ENCODE measurements at places on chromosomes 1 and 21.

DNA sequence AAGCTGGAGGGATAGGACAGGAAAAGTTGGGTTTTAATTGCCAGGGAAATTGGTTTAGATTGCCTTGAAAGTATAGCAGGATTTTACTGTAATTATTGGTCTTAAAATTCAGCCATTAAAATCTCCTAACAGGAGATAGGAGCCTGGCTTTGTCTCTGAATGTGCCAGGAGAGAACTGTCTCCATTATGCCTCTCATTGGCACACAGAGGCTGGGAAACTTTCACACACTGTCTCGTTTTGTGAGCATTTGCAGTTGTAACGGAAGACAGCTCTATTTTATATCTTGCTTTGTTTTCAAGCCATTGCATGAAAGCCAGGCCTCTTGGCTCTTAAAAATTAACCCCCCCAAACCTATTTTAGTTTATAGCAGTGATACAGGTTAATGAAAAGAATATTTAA lies 12.5 kb downstream of the DNAJC6 start:
- DNase-seq: no peak

- DNase-seq: no peak
Measured at GRCh38 chr1:176225479-176225875, 18.4 kb upstream of the COP1 start.

DNA sequence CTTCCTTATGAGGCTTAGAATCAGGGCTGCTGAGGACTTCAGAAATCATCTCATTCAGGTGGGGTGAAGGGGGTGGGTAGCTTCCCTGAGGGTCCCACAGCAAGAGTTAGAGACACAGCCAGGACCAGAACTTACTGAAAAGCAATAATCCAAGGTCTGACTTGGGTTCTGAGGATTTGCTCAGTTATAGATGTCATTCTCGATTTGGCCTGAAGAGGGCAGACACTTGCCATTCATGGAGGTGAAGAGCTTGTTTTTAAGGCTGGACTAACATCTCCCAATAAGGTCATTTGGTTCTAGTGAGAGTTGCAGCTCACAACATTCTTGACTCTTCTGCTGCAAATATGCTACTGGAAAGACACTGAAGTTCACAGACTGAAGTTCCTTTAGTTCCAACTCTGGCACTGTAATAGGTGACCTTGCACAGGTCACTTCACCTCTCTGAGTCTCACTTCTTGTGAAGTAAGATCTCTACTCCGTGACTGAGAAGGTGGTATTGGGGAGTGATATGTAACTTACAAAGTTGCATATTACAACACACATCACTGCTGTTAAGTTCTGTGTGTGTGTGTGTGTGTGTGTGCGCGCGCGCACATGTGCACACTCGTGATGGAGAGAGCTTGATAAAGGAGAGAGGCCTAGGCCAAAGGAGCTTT lies 69.8 kb upstream of the DIRAS3 start:
- peak; percentile 73 for DNase-seq

DNA sequence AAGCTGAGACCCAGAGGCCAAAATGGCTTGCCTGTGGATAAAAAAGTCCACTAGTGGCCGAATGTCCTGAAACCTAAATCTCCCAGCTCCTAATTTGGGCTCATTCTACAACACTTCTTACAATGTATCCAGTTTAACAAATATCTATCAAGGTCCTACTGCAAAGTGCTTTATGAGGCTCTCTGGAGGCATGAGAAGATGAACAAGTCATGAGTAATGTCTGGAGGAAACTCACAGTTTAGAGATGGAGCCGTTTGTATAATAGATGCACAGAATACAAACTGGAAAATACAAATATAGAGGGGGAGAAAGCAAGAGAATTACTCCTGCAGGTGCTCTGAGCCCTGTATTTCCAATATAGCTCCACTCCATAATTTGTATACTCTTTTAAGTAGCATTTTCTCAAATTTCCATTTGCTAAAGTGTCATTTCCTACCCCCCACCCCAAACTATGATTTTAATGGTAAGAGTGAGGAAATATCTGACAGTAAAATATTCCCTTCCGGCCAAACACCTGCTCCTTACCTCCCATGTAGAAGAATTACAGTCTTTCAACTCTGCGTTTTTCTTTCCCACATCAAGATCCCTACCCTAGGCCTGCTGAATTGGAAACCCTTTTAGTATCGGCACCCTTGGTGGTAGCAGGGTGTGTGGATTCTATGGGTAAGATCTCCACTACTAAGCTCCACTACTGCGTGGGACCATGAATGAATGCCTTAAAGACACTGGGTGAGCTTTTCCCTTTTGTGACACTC lies 3.3 kb upstream of the ADAMTS5 start:
- DNase-seq: no peak

DNA sequence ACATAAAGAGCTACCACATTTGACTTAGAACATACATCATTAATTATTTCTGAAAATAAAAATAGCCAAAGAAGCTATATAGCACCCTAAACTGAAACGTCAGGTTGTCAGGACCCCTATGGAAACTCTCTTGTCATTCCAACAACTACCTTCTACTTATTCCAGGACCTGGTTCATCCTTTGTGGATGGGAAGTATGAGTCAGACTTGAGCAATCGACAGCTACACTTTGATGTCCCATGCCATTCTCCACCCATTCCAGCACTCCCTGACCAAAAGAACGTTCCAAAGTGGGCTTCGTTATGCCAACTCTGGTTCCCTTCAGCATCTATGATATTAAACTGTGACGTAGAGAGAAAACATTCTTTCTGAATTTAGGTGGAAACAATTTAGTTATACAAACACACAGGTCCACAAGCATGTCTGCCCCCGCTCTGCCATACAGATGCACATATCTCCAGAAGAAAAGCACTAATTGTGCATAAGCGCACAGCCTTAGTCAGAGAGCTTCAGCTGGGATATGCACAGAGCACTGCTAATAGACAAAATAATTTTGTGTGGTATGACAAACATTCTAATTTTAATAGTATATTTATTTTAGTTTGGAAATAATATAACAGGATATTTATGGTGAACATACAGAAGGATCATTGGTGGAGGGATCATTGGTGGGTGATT lies 723.1 kb upstream of the B3GALT2 start:
- DNase-seq: no peak

GRCh38 chr1:225877580-225877979 lies 4.6 kb downstream of the TMEM63A start:
- DNase-seq: peak; percentile 46

DNA sequence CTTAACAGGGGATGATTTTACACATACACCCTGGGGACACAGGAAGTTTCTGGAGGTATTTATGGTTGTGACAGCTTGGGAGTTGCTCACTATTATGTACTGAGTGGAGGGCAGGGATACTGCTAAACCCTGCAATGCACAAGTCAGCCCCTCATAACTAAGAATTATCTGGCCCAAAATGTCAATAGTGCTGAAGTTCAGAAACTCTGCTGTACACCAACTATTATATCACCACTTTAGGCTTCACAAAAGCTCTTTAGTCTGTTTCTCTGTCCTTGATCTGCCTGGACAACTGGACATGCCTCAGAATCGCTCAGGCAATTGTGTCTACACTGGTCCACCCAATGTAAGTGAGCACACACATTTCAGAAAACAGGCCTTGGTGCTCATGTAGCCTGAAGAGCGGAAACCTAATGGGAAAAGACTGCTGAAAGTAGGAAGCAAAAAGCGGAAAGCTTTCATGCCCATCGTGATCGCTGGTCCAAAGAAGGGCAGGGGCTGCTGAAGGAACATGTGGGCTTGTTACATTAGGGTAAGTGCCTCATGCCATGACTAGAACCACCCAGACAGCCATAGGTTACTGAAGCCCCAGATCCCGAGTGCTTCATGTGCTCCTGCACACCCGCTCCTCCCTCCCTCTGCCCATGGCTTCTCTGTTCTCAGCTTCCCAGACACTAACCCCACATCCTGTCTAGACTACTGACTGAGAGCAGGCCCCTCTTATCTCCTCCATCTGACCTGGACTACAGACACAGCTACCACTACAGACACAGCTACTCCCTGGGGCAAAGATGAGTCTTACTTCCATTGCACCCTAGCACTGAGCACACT lies 73.5 kb downstream of the LRIG2 start:
- DNase-seq: no peak

DNA sequence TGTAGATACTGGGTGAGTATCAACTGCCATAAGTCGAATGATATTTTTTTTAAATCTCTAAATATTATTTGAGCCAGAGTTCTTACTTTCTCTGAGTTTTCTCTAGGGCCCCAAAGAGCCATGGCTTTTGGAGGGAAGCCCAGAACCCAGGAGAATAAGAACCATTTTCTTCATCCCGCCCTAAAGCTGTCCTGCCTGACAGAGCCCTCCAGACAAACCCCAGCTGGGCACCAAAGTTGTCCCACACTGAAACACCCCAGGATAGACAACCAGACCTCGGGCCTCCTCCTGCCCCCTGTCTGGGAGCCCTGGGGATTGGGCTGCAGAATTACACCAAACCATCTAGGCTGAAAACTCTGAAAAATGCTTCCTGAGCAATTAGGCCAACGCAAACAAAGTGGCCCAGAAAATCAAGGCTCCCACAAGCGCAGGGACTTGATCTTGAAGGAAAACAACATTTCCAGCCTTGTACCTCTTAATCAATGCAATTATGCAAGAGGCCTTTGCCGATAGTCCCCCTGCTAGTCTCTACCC lies 113.1 kb downstream of the RRAGC start:
- DNase-seq: no peak

- no peak for DNase-seq
Measured at GRCh38 chr1:22854688-22855565, 117.7 kb downstream of the LACTBL1 start.

GRCh38 chr1:164653705-164654104 lies 94.7 kb downstream of the PBX1 start:
- DNase-seq: no peak

DNA sequence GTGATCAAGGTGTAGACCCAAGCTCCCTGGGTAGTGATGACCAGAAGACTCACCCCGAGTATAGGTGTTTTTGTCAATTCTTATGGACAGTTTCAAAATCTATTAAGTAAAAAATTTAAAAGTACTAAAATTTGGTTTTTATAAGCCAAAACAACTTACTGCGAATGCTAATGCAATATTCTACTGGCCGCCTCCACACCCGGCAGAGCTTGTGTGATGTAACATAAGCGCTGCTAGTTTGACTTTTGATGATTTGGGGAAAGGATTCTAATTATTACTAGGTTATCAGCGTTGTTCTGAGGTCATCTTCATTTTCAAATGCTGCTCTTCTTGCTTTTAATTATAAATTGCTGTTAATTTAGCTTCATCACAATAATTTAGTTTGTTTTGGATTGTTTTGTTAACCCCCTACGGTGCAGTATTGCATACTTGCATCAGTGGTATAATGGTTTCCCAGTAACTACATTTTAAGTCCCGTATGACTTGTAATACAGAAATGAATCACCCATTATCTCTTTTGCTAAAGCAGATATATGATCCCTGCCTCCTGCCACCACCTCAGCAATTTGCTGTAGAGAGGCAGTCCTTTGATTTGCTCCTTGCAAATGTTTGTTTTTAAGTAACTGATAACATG lies 178.0 kb downstream of the SDCCAG8 start:
- DNase-seq: no peak

DNA sequence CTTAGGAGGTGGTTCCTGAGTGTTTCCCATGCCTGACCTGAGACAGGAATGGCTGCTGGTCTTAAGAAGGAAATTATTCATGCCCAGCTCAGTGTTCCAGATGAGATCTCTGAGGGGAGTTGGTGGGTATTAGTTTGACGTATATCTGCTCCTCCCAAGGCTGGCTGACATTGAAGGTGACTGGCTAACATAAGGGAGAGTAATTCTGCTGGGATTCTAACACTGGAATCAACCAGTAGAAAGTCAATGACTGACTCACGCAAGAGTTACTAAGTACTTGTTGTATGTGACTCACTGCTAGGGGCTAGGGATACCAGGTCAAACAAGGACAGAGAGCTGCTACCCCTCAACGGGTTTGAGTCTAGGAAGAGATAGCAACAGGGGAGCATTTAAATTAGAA lies 177.3 kb downstream of the CACNA1E start:
- no peak for DNase-seq

DNA sequence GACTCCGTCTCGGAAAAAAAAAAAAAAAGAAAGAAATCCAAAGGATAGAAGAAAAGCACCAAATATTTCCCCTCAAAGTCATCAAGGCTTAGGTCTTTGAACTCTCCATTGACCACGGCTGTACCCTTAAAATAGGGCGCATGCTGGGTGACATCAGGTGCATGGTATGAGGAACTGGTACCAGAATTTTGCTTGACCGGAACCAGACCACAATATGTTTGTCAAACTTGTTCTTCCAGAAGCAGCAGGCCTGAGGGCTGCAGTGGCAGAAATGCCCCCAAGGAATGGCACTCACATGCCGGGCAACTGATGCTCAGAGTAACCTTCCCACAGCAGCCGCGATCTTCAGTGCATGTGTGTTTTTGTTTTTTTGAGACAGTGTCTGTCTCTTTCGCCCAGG lies 21.0 kb downstream of the RCC1 start:
- DNase-seq: no peak

DNA sequence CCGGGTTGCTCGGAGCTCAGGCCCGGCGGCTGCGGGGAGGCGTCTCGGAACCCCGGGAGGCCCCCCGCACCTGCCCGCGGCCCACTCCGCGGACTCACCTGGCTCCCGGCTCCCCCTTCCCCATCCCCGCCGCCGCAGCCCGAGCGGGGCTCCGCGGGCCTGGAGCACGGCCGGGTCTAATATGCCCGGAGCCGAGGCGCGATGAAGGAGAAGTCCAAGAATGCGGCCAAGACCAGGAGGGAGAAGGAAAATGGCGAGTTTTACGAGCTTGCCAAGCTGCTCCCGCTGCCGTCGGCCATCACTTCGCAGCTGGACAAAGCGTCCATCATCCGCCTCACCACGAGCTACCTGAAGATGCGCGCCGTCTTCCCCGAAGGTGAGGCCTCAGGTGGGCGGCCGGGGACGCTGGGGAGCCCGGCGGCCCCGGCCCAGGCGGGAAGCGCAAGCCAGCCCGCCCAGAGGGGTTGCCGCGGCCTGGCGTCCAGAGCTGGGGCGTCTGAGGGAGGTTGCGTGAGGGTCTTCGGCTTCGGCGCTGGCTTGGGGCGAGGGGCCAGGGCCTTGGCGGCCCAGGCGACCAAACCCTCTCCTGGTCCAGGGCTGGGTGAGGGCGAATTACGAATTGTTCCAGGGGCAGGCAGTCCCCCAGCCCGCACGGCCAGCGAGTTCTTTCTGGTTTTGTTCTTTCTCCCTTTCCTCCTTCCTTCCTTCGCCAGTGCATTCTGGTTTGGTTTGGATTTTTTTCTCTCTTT lies 805 bp downstream of the SIM2 start:
- no peak for DNase-seq

DNA sequence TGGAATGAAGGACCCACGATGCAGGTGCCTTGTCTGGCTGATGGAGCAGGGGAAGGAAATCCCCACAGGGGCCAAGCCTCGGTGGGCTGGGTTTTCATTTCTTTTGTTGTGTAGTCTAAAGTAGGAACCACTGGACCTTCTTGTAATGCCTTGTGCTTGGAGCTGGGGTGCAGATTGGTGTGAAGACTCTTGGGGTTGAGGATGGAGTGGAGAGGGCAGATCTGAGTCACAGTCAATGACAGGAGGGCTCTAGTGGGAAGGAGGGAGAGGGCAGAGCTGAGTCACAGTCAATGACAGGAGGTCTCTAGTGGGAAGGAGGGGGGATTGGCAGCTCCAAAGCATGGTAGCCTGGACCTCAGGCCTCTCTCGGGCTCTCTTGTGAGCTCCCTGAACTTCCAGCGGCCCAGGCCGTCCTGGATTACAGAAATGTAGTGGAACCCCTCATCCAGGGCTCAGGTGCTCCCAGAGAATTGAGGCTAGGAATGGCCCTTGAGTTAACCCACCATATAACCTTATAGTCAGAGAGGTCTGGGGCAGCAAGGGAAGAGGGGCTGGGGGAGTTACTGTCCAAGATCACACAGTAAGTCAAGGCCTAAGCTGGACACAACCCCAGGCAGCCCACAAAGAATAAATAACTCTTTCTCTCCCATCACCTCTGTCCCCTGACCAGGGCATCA lies 313.8 kb downstream of the MATN1 start:
- no peak for DNase-seq

- DNase-seq: no peak
Measured at GRCh38 chr1:3611170-3612019, at the start of gene MEGF6. Gene MEGF6, minus strand, starts transcription at chr1:3611508. Its CDS starts 240 bp downstream, at chr1:3611268.

Measured in kidney capillary endothelial cell (primary cell).